ENCODE measurements at places on chromosomes 12 and 14. TPM values are rescaled to one million over a fixed set of nuclear protein-coding genes. Genes with fewer than 3 reads are reported as not detected.

The PLXNC1 gene
- 40.6 TPM for total RNA-seq

The MARCHF9 gene
- 38.3 TPM for total RNA-seq

The SERPINA3 gene
- not detected for total RNA-seq

- no peak overlapping the region for H3K27ac ChIP-seq
- no peaks in the 10 kb centered on the region for H3K36me3 ChIP-seq
- H3K4me1 ChIP-seq, result no peaks in the 10 kb centered on the region
- DNase-seq, result no peak
- H3K27me3 ChIP-seq, result peaks cover 43% of the 10 kb centered on the region
These were observed 50.7 kb upstream of the DLK1 start for GRCh38 chr14:100675699-100676684.

DNA sequence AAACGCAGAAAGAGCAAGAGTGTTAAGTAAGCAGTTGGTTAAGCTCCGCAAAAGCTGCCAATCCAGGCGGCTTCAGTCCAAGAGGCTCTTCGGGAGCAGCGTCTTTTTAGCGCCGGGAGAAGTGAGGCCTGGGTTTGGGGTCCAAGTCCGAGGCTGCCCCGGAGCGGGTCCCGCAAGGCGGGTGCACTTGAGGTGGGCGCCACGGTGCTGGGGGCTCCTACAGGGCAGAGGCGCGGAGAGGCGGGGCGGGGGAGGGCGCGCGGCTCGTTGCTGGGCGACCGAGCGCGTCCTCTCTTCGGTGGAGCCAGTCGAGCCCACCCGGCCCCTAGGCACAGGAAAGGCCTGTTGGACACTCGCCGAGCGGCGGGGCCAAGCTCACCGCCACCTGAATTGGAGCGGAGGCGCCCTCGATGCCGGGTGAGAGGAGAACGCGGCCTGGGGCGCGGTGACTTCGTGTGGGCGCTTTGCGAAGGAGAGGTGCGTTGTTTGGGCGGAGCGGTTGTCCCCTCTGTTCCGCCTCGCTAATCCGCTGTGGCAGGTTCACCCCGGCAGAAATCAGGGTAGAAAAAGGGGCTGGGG is 15.6 kb downstream of the TTC6 start:
- H3K4me1 ChIP-seq, result no peaks in the 10 kb centered on the region
- no peak overlapping the region for H3K4me3 ChIP-seq
- H3K27ac ChIP-seq, result no peak overlapping the region
- H3K36me3 ChIP-seq, result no peaks in the 10 kb centered on the region
- no peak for DNase-seq
- H3K27me3 ChIP-seq, result peaks cover 8% of the 10 kb centered on the region
